ENCODE measurements at places on chromosomes 6 and 20.

DNA sequence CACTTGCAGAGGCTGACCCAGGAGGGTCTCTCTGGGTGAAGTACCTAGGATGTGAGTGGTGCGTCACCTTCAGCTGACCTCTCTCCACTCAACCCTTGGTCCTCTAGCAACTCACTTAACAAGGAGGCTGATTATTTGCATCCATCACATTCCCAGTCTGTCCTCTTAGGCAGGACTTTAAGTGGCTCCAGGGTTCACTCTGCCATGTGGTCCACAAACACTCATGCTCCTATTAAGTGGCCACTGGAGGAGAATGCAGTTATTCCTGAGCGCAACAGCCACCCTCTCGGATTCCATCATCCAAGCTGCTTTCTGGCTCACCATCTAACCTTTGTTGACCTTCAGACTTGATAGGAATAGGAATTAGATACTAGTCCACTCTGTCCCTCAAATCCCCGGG, 61.1 kb upstream of the SCAF8 start:
- DNase-seq = peak; percentile 78

- no peak for DNase-seq
Measured at GRCh38 chr20:45016089-45016671, 49.9 kb downstream of the STK4 start.

DNA sequence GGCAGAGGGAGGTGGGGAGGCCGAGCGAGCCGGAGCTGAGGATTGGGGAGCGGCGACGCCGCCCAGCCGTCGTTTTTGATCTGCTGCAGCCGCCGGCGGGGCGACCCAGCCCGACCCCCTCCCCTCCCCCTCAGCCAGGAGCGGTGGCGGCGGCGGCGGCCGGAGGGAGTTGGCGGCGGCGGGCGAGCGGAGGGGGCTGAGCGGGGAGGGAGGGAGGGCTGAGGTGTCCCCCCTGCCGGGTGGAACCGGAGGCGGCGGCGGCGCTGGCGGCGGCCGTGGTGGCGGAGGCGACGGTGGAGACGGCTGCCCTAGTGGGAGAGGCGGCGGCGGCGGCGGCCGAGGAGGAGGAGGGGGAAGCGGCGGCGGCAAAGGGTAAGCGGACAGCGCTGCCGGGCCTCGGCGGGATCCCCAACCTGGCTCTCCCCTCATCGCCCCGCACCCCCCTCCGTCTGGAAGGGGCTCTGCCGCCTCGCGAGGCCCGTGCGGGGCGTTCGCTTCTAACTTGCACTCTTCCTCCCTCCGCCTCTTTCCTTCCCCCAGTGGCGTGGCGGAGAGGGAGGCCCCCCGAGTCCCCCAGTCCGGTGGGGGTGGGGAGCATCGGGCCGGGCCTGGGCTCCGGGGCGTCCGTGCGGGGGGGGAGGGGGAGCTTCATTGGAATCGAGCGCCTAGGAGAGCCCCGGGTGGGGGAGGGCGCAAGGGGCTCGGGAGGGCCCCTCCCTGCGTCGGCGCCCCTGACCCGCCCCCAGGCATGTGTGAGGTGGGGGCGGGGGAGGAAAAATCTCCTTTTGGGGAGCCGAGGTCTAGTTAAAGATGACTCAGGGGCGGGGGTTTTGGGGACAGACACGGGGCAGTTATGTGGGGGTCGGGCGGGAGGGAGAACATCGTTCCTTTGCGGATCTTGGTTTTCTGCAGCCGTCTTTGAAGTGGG, at the start of gene TAB2:
Gene TAB2 (plus strand): TSS at position 69 of the 928 bp plus-strand sequence. CDS start 52,286 bp downstream, outside the sequence.
- DNase-seq = no peak

- DNase-seq = peak; percentile 62
Measured at GRCh38 chr6:123925350-123925749, 121.7 kb downstream of the NKAIN2 start.

GRCh38 chr6:71706523-71706922, 179.8 kb upstream of the RIMS1 start:
- DNase-seq = no peak
